ENCODE measurements at places on chromosomes 3 and 15.

DNA sequence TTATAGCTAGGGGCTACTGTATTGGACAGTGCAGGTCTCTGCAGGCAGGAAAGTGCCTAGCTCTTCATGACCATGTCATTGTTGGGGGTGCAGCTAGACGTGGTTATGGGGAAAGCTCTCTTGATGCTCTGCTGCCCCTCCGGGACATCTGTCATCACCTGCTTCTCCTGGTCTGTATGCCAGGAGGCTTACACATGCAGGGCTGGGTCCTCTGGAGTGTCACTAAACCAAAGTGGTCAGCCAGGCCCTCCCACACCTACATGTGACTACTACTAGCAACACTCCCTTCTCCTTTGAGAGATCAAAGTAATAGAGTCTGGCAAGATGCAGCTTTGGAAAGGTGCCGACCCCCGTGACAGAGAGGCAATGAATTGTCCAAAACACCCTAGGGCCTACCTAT lies 98.5 kb downstream of the SST start:
- ATAC-seq, result no peak

DNA sequence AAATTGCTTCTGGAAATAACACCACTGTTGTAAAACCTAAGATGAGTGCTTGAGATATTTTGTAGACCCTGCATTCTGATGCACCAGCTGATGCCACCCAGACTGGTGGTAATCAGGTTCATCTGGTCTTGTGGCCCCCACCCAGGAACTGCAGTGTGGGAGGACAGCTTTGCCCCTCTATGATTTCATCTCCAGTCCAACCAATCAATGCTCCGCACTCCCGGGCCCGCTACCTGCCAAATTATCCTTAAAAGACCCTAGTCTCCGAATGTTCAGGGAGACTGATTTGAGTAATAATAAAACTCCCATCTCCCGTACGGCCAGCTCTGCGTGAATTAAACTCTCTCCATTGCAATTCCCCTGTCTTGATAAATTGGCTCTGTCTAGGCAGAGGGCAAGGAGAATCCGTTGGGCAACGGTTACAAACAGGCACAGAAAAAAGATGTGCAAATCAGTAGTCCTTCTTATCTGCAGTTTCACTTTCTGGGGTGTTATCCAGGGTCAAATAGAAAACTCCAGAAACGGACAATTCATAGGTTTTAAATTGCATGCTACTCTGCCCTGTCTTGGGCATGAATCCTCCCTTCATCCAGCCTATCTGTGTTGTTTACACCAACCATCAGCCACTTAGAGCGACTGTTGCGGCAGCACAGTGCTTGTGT lies 29.2 kb upstream of the TRPM1 start:
- no peak for ATAC-seq

GRCh38 chr3:125374501-125374995 lies 577 bp downstream of the ZNF148 start:
- peak; percentile 45 for ATAC-seq

DNA sequence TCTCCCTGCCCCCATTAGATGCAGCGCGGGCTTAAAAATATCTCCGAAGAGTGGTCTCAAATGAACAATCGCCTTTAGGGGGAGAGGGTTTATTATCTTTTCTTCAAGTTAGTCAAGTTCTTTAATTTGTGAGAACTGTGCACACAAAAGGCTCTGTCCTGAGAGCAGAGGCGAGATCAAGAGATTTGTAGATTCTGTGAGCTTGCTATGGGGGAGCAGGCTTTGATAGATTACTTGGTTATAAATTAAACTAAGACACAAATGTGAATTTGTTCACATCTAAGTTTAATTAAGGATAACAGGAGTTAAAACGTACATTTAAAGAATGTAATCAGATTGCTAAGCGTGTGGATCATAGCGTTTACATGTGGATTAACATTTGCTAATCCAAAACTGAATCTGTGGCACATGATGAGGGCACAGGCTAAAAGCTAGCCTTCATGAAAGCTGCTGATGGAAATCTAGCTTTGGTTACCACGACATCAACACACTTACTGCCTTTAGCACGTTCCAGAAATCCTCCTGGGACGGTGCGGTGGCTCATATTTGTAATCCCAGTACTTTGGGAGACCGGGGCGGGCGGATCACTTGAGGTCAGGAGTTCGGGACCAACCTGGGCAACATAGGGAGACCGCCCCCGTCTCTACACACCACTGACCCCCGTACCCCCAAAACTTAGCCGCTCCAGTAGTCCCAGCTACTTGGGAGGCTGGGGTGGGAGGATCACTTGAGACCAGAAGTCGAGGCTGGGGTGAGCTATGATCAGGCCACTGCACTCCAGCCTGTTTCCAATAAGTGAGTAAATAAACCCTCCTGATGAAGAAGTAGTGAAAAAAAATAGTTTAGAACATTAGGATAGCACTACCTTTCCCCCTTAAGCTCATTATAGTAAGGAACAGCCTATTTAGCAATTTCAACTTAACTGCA lies 1.0 kb upstream of the PRTG start:
- ATAC-seq, result no peak

DNA sequence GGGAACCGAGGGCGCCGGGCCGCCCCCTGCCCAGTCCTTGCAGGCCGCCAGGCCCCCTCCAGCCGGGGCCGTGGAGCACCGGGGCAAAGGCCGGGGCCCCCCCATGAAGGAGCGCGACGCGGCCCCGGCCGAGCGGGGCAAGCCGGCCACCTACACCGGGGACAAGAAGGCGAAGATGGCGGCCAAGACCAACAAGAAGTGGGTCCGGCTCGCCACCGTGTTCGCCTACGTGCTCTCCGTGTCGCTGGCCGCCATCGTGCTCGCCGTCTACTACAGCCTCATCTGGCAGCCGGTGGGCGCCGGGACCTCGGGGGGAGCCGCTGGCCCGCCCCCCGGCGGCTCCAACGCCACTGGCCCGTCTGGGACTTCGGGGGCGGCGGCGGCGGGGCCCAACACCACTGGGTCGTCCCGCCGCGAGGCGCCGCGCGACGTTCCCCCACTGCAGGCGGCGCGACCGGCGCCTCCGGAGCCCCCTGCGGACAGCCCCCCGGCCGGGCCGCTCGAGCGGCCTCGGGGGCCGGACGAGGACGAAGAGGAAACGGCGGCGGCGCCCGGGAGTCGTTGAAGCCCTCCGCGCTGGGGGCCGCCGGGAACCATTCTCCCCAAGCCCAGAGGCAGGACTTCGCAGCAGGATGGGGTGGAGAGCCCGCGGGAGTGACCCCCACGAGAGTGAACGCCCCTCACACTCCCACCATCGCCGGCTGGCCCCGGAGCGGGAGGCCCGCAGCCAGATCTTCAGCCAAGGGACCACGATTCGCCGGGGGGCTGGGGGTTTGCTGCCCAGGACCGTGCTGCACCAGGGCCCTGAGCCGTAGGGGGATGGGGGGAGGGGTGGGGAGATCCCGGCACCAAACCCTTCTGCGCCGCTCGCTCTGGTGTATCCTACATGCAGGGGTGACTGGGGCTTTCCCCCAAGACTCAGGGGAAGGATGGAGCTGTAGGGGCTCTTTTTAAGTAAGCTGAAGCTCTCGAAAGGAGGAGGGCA lies 753 bp downstream of the INAFM2 start:
- ATAC-seq, result peak; percentile 3

- no peak for ATAC-seq
These were observed 12.4 kb upstream of the CEP152 start for GRCh38 chr15:48823237-48823636.

- ATAC-seq, result no peak
These were observed 47.8 kb upstream of the NDN start for GRCh38 chr15:23734862-23735261.

DNA sequence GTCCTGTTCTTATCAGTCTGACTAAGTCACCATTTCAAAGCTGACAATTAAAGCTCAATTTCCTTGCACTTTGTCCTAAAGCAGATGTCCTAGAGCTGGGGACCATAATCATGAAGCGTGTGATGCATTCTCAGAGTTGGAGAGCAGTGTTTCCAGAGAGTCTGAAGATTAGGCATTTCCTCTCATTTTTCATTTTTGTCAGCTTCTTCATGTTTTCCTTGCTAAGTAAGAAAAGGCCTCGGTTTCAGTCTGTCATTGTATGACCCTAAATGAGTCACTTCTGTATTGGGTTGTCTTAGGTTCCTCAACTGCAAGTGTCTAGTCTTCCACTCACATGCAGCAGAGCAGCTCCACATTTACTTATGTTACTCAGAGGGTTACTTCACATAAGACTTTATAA lies 257.2 kb upstream of the TPRG1 start:
- ATAC-seq, result peak; percentile 19

DNA sequence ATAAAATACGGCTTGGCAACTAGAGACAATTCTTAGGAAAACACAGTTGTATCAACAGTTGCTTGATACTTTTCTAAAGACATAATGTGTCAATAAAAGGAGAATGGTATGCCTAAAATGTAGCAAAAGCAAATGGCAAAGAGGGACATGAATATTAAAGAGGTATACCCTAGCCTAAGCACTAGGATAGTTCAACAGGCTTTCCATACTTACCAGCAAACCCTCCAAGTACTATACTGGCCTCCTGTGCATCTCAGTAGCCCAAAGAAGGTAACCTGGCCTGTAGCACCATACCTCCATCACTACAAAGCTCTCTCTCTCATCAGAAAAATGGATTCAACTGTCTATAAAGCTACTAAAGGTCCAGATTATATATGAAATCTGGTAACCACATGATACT lies 7.5 kb downstream of the SETD2 start:
- no peak for ATAC-seq

DNA sequence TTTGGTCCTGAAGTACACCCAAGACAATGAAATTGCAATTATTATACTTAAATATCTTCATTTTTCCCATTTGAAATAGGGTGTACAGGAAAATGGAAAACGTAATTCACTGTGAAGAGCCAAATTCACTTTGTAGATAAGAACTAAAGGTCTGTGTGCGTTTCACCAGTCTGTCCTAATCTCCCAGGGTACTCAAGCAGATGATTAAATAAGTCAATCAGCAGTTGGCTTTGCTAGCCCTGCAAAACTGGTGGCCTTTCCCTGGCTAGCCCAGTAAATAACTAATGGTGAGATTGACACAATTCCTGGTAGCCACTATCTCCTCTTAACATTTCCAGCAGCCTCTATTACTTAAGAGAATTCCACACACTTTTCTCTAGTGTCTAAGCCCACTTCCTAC lies 389.3 kb downstream of the TBL1XR1 start:
- ATAC-seq, result no peak

- ATAC-seq, result no peak
These were observed 38.8 kb downstream of the ETV5 start for GRCh38 chr3:186070133-186070532.

- no peak for ATAC-seq
These were observed 8.5 kb upstream of the CHMP2B start for GRCh38 chr3:87218560-87218959.

- ATAC-seq, result no peak
These were observed 13.2 kb downstream of the C3orf22 start for GRCh38 chr3:126545544-126545943.

DNA sequence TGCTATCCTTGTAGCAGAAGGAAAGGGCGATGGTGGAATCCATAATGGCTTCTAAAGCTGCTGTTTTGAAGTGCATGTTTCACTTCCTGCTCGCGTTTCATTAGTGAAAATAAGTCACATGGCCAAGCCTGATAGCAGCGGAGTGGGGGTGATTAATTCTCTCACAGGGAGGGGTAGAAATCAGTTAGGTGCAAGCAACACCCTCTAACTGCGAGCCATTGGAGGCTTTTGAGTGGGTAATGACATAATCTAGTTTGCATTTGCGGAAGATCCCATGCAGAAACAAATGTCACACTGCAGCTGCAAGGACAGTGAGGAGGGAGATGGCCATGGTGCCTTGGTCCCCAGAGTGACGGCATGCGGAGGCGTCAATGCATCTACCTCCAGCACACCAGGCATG lies 41.1 kb downstream of the CACNA2D3 start:
- ATAC-seq, result no peak

DNA sequence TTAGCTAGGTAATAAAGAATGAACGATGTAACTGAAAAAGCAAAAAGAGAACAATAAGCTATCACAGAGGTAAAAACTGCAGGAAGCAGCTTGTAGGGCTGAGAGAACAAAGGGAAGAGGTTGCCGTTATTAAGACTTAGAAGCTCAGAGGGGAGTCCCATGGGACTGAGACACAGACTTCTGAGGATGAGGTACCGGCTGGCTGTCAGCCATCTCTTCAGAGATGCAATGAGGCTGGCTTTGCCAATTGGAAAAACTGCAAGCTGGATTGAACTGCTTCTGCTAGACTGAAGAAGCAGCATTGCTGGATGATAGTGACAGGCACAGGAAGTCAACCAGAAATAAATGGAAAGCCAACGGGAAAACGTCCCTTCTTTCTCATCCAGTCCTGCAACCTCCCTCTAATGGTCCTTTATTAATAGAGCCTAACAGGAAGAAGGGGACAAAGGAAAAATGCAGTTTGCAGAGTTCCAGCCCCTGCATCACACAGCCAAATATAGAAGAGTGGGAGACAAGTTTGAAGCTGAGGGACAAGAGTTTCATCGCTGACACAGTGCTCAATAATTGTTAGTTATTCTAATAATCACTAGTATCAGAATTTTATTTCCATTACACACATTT lies 21.1 kb upstream of the KLHL6 start:
- no peak for ATAC-seq

- no peak for ATAC-seq
These were observed 50.3 kb upstream of the ATP13A3 start for GRCh38 chr3:194536871-194537637.

DNA sequence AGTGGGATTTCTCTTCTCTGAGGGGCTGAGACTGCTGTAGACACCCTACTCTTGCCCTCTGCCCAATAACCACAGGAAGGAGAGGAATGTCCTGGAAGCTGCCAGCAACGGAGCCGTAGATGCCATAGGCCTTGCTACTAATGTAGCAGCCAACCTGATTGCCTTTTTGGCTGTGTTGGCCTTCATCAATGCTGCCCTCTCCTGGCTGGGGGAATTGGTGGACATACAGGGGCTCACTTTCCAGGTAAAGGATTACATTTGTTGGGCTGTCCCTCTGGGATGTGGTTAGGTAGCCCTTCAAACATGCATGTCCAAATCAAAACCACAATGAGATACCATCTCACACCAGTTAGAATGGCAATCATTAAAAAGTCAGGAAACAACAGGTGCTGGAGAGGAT lies 16.1 kb downstream of the SLC28A2 start:
- no peak for ATAC-seq

DNA sequence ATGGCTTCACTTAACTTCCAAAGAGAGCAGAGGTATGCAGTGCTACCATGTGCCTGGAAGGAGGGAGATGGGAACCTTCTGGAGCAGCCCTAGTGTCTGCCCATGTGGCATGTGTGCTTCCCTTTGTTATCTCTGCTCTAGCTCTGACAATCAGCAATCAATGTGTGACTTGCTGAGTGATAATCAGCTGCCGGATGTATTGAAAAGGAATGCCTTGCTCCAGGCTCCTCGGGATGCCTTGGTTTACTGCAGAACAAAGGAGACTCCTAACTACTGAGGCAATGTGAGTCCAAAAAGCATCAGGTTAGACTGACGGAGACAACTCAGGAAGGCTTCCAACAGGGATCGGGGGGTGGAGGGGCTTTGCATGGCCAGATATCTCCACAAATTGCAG lies 36.0 kb upstream of the CORO2B start:
- ATAC-seq, result no peak

DNA sequence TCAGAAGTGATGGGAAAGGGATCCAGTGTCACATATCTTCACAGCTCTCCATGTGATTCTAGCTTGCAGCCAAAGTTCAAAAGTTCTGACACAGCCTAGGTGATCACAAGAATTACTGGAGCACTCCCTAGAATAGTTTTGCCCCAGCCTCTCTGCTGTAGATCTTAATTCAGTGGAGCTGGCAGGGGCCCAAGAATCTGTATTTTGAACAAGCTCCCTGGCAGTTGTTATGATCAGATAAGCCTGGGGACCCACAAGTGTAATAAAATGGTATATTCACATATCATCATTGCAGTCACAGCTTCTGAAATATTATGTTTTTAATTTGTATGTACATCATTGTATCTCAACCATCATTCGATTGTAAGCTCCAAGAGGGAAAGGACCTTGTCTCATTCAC lies 62.3 kb downstream of the NOX5 start:
- no peak for ATAC-seq

Data from gastroesophageal sphincter (tissue), 4 donors.